Stimulated activated CD8-positive, alpha-beta memory T cell treated with anti-CD3 and anti-CD28 coated beads, Interleukin-7, amount 100 ng/mL, for 1 hour (primary cell): ENCODE measurements at places on chromosomes 2 and 18.

GRCh38 chr2:219272356-219272755, 6.8 kb upstream of the DNAJB2 start:
- DNase-seq: no peak

- DNase-seq: no peak
Measured at GRCh38 chr2:193583638-193584400, 1389.1 kb upstream of the TMEFF2 start.

DNA sequence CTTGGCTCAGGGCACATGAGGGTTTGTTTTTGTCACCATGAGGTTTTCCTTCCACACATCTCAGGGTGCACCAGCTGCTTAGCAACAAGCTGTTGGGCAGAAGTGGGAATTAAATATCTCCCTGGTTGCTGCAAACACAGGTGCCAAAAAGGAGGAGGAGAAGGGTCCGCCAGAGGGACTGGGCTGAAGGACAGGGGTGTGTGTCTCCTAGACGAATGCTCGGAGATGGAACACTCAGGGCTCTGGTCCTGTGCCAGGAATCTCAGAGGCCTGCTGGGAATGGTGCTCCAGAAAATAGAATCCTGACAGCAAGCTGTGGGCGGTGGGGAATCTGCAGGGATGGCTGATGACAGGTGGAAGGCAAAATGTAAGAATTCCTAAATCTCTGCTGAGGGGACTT, 94.5 kb downstream of the VSNL1 start:
- no peak for DNase-seq

DNA sequence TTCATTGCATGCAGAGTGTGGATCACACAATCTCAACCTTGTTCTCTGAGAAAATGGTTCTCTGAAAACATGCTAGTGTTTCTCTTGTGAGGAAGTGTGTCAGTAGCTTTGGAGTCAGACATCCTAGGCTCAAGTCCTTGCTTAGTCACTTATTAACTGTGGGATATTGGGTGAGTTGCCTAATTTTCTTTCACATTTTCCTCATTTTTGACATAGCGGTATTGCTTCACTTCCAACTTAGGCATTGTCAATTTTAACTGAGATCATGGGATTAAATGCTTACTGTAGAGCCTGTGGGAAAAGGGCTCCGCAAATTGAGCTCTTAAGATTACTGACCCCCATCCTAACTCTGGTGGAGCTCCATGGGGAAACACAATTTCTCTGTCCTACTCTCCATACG, 622.2 kb downstream of the CNTNAP5 start:
- DNase-seq: no peak

DNA sequence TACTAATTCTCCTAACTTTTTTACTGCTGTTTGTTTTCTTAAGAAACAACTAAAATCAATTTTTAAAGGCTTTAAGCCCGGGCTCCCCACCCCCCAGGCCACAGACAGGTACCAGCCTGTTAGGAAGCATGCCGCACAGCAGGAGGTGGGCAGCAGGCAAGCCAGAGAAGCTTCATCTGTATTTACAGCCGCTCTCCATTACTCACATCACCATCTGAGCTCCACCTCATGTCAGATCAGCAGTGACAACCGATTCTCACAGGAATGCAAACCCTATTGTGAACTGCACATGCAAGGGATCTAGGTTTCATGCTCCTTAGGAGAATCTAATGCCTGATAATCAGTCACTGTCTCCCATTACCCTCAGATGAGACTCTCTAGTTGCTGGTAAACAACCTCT, 517.0 kb downstream of the NRXN1 start:
- DNase-seq: no peak

- no peak for DNase-seq
Measured at GRCh38 chr2:169300636-169301530, 61.5 kb downstream of the LRP2 start.

GRCh38 chr2:239081622-239082021, 233.7 kb downstream of the TWIST2 start:
- DNase-seq: no peak

- DNase-seq: no peak
Measured at GRCh38 chr2:212595036-212595654, 56.5 kb upstream of the ERBB4 start.

GRCh38 chr2:30652271-30652915, 154.9 kb downstream of the CAPN13 start:
- no peak for DNase-seq

GRCh38 chr2:51695531-51695930, 663.6 kb upstream of the NRXN1 start:
- no peak for DNase-seq

GRCh38 chr18:37669991-37670534, 104.5 kb upstream of the CELF4 start:
- no peak for DNase-seq

- DNase-seq: no peak
Measured at GRCh38 chr2:143688815-143689214, 559.6 kb downstream of the ARHGAP15 start.

- no peak for DNase-seq
Measured at GRCh38 chr2:68912732-68913131, 40.0 kb downstream of the GKN2 start.

DNA sequence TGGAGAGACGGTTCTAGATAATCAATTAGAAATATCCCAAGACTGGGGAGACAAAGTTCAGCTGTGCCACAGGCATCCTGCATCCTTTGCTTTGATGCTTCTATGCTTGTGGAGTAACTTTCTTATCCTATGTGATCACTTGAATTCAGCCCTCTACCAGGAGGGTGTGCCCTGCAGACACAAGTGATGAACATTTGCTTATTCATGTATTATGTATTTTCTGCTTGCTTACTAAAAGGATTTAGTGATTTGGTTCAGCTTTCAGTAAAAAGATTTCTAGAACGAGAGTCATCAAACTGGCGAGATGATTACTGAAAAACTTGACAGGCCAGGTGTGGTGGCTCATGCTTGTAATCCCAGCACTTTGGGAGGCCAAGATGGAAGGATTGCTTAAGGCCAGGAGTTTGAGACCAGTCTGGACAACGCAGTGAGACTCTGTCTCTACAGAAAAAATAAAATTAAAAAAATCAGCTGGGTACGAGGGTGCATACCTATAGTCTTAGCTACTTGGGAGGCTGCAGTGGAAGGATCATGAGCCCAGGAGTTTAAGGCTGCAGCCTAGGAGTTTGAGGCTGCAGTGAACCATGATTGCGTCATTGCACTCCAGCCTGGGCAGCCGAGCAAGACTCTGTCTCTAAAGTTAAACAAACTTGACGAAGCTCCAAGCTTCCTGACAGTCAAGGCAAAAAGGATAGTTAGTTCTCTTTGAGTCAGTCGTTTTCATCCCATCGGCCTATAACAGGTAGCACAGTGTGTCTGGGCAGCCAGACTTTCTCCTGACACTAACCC, 13.3 kb downstream of the HK2 start:
- no peak for DNase-seq

- no peak for DNase-seq
Measured at GRCh38 chr2:78532762-78533379, 492.6 kb upstream of the REG3G start.
